NCI-H2107 (cell line): ENCODE measurements at places on chromosomes 11 and 22.

DNA sequence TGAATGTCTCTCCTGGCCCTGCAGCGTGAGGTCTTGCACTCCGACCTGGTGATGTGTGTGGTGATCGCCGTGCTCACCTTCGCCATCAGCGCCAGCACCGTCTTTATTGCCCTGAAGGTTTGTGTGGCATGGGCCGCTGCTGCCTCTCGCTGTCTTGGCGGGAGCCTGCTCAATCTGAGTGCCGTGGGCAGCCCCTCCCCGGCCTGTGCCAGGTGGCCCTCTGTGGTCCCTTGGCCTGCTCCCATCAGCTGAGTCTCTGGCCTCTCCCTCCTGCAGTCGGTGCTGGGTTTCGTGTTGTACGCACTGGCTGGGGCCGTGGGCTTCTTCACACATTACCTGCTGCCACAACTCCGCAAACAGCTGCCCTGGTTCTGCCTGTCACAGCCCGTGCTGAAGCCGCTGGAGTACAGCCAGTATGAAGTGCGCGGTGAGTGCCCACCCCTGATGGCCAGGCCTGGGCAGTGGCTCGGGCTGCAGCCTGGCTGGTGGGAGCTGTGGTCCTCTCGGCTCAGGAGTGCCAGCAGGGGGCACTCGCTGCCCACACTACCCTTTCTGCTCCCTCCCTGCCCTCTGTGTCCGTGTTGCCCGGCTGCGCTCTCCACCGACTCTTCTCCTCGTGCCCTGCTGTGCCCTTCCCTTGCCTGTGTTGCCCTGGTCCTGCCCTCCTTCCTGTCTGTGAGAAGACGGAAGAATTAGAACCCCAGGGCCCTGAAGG is 10.2 kb downstream of the PCNX3 start:
- peak; percentile 47 for DNase-seq

GRCh38 chr11:31761636-31762035 is 49.5 kb downstream of the PAX6 start:
- DNase-seq: no peak

DNA sequence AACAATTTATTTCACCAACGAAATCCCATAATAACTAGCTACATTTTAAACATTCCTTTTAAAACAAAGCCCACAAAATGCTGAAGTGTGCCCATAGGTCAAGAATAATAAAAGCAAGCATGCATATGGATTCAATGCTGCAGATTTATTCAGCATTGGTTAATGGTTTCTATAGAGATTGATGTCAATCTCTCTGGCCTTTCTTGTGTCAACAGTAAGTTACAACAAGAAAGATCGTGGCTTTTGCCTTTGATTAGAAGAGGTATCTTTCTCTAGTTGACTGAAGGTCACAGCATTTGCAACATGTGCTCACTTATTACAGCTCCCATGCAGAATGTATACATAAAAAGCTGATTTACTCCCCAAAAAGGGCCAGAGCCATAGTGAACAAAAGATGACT is 1.4 kb upstream of the SOX6 start:
- no peak for DNase-seq

DNA sequence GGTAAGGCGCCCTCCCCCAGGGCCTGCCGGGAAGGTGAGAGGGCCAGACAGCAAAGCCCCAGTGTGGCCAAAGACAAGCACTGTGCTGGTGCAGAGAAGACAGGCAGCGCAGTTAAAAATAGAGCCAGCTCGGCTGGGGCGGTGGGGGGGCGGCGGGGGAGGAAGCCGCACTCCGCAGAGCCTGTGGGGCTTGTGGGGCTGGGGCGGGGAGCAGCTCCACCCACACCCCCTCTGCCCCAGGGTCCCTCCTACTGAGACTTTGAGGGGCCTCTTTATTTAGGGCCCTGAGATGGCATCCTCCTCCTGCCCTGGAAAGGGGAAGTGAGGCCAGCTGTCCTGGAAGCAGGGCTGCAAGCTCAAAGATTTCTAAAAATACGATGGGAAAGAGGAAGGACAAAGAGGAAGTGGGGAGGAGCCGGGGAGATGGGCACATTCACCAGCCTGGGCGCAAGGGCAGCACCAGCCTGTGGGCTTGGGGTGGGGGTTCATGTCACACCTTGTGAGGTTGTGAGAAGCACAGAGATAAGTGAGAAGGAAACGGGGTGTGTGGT is 2.6 kb downstream of the CYTH4 start:
- DNase-seq: no peak

DNA sequence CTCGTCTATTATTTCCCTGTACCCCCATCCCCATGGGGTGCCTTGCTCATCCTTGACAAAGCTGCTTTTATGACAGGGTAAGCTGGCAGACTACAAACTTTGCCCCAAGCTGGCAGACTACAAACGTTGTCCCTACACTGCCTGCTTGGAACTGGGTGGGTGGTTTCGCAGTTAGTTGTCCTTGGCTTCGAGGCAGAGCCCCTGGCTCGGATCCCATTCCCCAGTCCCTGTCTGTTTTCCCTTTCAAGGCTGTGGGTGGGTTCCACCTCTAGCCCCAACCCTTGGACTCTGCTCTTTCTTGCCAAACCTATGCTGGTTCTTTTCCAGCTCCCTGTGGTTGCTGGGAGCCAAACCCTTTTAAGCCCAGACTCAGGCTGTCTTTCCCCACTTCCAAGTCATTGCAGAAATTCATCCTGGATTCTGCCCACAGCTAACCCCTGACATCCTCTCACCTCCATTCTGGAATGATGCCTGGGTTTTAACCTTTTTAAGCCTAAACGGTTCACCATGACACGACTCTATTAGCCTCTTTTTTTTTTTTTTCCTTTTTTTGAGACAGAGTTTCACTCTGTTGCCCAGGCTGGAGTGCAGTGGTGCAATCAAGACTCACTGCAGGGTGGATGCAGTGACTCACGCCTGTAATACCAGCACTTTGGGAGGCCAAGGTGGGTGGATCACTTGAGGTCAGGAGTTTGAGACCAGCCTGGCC is 9.2 kb upstream of the RBM14 start:
- DNase-seq: no peak

DNA sequence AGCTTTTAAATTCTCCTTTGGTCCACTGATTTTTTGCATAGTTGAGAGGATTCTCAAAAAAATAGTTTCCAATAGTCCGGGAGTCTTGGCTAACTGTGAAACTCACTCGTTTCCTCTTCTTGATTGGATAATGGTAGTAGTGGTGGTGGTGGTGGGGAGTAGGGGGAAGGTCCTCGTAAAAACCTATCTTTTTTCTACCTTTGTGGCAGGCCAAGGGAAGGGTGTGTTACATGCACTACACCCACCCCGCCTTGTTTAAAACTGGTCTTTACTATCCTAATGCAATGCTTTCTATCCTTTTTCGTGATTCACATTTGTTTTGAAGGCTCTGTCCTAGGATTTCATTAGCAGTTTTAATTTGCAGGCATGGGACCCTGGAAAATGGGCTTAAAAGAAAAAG is 4.8 kb downstream of the TEAD1 start:
- DNase-seq: no peak

- no peak for DNase-seq
These were observed 157.6 kb downstream of the LDLRAD3 start for GRCh38 chr11:36101466-36101865.
